Activated T-helper 1 cell treated with anti-CD3 and anti-CD28 coated beads, Interleukin-12 subunit alpha, Interleukin-12 subunit beta, Interleukin-2, Interleukin-4 antibody, amounts not matched to agents 30 ng/mL and 10 ng/mL and 1 ng/mL, durations not matched to agents 14 hours and 24 hours and 36 hours (primary cell): ENCODE measurements at places on chromosomes 6 and 20.

- DNase-seq: no peak
These were observed 36.3 kb downstream of the MARCKS start for GRCh38 chr6:113893451-113893850.

GRCh38 chr6:68728159-68728979 is 93.3 kb downstream of the ADGRB3 start:
- no peak for DNase-seq

DNA sequence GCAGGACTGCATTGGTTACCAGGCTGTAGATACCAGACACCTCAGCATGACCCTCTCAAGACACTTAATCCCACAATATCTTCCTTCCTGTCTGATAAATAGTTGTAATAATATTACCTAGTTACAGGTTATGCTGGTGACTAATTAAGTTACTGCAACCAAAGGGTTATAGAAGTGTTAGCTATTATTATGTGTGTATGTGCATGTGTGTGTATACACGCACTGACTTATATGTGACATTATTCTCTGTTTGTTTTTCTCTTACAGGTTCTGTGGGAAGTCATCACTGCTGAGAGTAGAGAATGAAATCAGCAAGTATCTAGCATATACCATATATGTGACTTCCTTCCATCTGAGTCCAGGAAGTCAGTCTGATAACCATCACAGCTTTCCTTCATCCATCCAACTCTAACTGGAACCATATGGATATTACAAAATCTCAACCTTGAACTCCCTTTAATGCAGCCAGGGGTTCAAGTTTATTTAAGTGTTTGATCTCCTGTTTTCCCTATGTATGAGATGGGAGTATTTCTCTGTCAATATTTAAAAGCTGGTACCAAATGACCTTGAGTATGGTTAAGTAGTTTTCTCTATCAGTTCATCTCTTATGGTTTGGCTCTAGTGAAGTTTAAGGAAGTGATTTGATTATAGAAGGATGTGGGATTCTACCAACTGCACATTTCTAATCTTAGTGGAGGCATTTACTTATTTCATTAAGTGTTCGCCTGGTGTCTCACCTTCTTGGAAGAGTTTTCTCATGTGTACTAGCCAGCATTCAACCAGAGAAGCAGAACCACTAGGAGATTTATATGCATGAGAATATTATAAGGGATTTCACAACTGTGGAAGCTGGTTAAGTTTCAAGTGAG is 313.2 kb downstream of the HIVEP2 start:
- DNase-seq: no peak

DNA sequence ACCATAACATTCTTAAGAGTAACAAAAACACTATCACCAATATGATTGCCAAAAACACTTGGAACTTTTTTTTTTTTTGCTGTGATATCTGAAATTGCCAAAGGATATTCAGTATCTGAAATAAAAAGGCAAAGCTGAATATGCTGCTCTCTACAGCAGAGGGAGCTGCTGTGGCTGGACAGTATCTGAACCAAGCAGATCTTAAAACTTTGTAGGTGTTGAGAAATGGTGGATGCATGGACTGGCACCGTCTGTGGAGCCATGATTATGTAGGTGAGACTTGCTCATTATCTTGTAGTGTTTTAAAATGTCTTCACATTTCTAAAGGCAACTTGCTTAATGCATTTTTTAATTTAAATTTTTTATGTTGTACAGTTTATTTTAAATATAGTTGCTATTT is 9.2 kb downstream of the PDCD2 start:
- no peak for DNase-seq

DNA sequence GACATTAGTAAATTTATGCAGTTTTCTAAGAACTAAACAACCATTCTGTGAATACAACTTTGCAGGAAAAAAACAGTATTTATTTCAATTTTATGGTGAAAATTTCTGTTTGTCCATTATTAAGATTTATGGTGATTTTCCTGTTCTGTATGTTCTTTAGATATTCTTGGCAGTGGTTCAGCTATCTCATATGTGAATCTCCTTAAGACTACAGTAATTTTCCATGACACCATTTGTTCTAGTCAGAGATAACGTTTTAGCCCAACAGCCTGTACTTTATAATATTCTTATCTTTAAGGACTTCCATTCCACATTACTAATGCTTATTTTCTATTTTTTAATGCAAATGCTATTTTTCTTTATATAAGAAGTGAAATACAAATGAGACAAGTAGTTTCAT is 504.0 kb downstream of the RFPL4B start:
- DNase-seq: no peak

- DNase-seq: no peak
These were observed 293.5 kb downstream of the CDKAL1 start for GRCh38 chr6:20827798-20828197.

DNA sequence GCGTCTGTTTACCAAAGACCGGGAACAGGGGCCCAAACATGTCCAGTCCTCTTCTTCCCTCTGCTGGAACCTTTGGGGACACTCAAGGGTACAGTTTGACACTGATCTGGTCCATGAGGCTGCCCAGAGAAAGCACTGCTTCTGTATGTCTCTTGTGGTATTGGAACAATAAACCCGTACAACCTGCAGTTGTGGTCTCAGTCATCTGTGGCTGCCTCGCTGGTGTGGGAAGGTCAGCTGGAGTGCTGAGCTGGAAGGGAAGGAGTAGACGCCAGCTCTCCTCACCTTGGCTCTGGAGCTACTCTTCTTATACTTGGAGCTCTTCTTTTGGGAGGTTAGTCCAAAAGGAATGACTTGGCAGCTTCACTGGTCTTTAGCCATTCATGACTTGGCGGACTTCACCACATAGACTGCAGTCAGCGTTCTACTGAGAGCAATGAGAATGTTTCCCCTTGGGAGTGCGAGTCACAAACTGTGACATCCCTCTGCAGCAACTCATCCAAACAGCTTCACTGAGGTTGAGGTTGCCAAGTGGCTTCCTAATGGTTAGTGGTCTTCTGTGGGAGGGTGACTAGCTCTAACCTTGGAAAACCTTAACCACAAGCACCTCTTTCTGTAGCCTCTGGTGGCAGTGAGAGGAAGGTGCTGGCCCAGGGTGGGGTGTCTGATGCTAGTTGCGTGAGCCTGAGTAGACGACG is 81.2 kb downstream of the ASXL1 start:
- no peak for DNase-seq

GRCh38 chr6:6515691-6516607 is 72.6 kb upstream of the LY86 start:
- DNase-seq: peak; percentile 38

- DNase-seq: no peak
These were observed 5.2 kb downstream of the BTBD9 start for GRCh38 chr6:38634518-38634917.

DNA sequence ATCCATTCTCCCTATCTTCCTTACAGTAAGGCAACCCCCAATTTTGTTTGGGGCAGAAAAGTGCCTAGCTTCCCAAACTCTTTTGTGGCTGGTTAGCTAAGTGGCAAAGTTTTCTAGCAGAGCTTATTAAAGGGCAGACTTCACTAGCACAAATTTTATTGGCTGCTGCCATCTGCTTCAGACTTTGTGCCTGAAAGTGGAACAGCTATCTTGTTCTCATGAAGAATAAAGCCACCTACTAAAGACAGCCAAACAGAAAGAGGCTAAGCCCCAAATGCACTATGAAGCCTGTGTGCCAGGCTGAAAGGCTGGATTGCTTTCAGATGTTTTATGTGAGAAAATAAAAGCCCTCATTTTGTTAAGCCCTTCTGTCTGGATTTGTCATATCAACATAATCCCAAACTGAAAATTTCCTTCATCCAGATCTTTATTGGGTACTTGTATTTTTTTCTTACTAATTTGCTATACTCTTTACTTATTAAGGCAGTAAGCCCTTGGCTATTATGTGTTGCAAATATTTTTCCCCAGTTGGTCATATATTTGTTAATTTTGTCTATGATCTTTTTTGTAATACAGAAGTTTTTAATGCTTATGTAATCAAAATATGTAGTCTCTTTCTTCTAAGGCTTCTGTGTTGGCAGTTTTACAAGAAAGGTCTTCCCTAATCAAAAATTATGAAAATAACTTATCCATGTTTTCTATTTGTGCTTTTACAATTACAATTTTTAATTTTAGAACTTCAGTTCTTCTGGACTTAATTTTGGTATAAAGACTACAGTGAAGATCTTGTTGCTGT is 191.1 kb downstream of the TASP1 start:
- DNase-seq: no peak

GRCh38 chr6:107704347-107705013 is 119.6 kb downstream of the SCML4 start:
- no peak for DNase-seq

GRCh38 chr6:34490390-34491090 is 24.7 kb downstream of the PACSIN1 start:
- DNase-seq: no peak

GRCh38 chr6:51719297-51719696 is 368.1 kb downstream of the PKHD1 start:
- no peak for DNase-seq

- DNase-seq: no peak
These were observed 385.7 kb upstream of the CITED2 start for GRCh38 chr6:139760128-139760527.

DNA sequence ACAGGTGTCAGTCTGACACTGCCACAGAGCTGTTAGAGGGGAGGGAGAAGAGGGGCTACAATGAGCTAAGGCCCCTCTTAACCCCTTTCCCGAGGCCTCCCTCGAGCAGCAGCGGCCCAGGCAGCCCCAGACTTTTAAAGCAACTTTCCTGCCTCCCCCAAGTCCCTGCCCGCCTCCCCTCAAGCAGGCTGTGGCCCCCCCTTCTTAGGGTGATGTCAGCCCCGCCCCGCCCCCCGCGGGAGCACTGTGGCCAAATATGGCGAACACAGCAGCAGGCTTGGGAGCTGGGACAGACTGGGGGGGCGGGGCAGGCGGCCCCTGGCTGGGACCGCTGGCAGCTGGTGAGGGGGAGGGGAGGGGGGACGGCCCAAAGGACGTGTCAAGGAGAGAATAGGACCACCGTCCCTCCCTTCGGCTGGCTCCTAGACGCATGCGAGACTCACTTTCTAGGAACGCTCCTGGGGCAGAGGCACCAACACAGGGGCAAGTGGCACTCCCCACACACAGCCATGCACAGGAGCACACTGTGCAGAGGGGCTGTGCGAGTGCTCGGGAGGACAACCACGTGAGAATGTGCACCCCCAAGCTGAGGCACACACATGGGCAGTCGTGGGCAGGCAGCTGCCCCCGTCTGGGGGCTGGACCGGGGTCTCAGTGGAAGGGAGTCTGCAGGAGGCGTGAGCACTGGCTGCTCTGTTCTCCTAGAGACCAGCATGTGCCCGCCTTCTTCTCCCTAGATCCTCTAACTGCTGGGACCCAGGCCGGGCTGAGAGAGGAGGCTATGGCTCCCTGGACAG is 6.7 kb downstream of the TEAD3 start:
- no peak for DNase-seq

DNA sequence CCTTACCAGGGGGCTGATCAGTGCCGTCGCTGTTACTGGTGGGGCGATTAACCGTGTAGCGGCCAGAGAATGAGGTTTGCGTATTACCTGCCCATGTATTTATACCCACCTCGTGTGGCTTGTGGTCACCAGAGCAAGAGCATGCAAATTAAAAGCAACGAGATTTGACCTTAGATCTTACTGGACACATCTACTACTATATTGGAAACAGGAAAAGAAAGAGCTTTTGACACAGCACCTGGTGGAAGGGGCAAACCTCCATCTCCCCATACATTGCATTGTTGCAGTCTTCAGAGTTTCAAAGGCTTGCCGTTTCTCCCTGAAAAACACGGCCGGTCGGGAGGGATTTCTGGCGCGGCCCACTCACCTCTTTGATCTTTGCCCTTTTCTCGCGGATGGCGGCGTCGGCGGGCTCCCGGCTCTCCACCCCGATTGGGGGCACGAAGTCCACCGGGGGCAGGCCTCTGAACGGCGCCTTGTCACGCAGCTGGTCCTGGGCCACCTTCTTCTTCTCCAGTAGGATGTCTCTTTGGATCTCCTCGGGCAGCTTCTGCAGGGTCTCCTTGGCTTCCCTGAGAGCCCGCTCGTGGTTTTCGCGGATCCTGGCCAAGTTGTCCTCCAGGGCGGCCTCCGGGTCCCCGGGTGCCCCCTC is 1.3 kb downstream of the MAN1A1 start:
- DNase-seq: peak; percentile 25

DNA sequence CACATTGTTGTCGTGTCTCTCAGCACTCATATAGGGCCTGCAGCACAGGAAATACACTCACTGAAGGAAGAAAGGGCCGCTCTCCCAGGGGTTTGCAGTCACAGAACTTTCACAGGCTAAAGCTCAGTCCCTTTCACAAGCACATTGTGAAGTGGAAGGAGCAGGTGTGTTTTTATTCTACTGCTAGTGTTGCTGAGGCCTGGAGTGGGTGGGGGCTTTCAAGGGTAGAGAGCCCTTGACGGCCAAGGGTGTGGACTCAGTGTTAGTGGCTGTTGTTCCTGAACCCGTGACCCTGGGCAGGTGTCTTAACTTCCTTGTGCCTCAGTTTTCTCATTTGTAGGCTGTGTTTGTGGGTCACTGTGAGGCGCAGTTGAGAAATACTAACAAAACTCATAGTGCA is 66.2 kb upstream of the SLC22A1 start:
- DNase-seq: no peak
